Activated CD4-positive, alpha-beta memory T cell treated with anti-CD3 and anti-CD28 coated beads for 36 hours (primary cell): ENCODE measurements at places on chromosomes 2 and 18. TPM values are rescaled to one million over a fixed set of nuclear protein-coding genes. Genes with fewer than 3 reads are reported as not detected.
A peak's percentile ranks its signal among the peaks of the same experiment; 100 is the strongest.

GRCh38 chr2:230455005-230455684, 39.1 kb downstream of the SP100 start:
- H3K27me3 ChIP-seq, result no peaks in the 10 kb centered on the region
- peaks cover 87% of the 10 kb centered on the region for H3K36me3 ChIP-seq
- no peak overlapping the region for H3K27ac ChIP-seq
- no peak for DNase-seq
- peaks cover 71% of the 10 kb centered on the region for H3K4me1 ChIP-seq

- H3K36me3 ChIP-seq, result no peaks in the 10 kb centered on the region
- H3K27me3 ChIP-seq, result no peaks in the 10 kb centered on the region
- peaks cover 79% of the 10 kb centered on the region for H3K4me1 ChIP-seq
Observed at GRCh38 chr2:101729521-101730190, 32.1 kb downstream of the MAP4K4 start.

- H3K4me3 ChIP-seq, result no peak overlapping the region
- no peaks in the 10 kb centered on the region for H3K27me3 ChIP-seq
- DNase-seq, result no peak
- H3K36me3 ChIP-seq, result no peaks in the 10 kb centered on the region
- H3K4me1 ChIP-seq, result no peaks in the 10 kb centered on the region
Observed at GRCh38 chr2:182444806-182445205, 18.0 kb upstream of the PDE1A start.

The RESP18 gene
- not detected for total RNA-seq

GRCh38 chr2:88170472-88170892, 336 bp downstream of the THNSL2 start:
- no peaks in the 10 kb centered on the region for H3K4me1 ChIP-seq
- H3K27ac ChIP-seq, result no peak overlapping the region
- peak overlapping the region; percentile 61 for H3K4me3 ChIP-seq
